ENCODE measurements at places on chromosomes 4 and X.

DNA sequence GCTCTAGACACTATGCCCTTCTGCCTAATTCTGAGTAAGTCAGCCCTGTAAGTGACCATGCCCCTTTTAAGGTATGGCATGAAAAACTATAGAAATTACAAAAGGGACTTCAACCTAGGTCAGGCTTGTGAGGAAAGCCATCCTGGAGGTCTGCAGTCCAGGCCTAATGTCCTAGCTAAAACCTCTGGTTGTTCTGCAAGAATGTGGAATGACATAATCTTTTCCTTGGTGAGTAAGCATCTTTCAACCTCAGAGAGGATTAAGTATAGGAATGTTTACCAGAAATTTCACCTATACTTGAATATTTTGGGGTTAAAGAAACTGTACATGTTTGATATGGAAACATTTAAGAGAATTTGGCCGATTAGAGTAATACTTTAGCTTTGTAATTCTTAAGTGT is 23.8 kb upstream of the HPSE start:
- no peak for DNase-seq

DNA sequence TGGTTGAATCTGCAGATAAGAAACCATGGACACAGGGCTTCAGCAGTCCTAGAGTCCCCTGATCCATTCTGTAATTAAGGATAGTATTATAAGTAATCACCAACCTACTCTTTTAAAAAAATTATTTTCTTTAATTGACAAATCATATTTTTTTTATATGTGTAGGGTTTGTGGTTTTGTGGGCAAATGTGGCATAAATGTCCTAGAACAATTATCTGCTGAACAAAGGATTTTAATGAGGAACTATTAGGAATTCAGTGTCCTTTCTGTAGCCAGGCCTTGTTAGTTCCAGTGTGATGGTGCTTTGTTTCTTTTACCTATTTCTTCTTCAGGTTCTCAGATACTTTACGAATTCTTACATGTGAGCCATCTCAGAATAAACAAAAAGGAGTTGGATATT is 32.4 kb downstream of the PRIMPOL start:
- DNase-seq = no peak

GRCh38 chr4:156420623-156421022 is 467.0 kb upstream of the CTSO start:
- no peak for DNase-seq

DNA sequence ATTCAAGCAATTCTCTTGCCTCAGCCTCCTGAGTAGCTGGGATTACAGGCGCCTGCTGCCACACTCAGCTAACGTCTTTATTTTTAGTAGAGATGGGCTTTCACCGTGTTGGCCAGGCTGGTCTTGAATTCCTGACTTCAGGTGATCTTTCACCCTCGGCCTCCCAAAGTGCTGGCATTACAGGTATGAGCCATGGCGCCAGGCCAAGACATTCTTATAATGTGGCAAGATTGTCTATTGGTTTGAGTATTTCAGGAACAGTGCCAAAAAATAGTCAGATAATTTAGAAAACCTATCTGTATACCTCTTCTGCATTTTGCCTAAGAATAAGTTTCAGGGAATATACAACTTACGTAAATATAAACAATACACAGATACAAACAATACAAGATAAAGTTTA is 136.8 kb downstream of the TMA16 start:
- no peak for DNase-seq

GRCh38 chrX:107107459-107107858 is 11.2 kb downstream of the RBM41 start:
- DNase-seq = no peak

GRCh38 chrX:113980953-113981352 is 602.9 kb upstream of the HTR2C start:
- DNase-seq = no peak

GRCh38 chr4:73161527-73162185 is 92.1 kb upstream of the COX18 start:
- DNase-seq = no peak
